ENCODE measurements at places on chromosomes 1 and 21. TPM values are rescaled to one million over a fixed set of nuclear protein-coding genes. Genes with fewer than 3 reads are reported as not detected.

GRCh38 chr1:12056331-12056841 lies 6.7 kb upstream of the TNFRSF8 start:
- DNase-seq, result no peak

DNA sequence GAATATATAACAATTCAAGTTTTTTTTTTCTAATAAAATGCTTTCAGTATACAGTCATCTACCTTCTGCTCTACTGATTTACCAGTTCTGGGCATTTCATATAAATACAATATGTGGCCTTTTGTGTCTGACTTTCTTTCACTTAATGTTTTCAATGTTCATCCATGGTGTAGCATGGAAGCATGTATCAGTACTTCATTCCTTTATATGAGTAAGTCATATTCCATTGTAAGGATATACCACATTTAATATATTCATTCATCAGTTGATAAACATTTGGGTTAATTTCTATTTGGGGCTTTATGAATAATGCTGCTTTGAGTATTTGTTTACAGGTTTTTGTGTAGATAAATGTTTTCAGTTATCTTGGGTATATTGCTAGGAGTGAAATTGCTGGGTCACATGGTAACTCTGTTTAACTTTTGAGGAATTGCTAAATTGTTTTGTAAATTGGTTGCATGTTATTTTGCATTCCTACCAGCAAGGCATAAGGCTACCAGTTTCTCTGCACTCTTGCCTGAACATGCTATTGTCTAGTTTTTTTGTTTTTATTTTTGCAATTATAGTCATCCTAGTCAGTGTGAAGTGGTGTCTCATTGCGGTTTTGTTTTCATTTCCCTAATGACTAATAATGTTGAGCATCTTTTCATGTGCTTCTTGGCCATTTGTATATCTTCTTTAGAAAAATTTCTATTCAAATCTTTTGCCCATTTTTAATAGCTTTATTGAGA lies 206.1 kb downstream of the TM2D1 start:
- no peak for DNase-seq

Gene TSPEAR
- not detected for total RNA-seq

Gene CHIA
- not detected for total RNA-seq

- no peak for DNase-seq
Observed at GRCh38 chr1:7770669-7770996, 463 bp upstream of the VAMP3 start.

- no peak for DNase-seq
Observed at GRCh38 chr1:231786126-231786525, 159.5 kb downstream of the DISC1 start.

DNA sequence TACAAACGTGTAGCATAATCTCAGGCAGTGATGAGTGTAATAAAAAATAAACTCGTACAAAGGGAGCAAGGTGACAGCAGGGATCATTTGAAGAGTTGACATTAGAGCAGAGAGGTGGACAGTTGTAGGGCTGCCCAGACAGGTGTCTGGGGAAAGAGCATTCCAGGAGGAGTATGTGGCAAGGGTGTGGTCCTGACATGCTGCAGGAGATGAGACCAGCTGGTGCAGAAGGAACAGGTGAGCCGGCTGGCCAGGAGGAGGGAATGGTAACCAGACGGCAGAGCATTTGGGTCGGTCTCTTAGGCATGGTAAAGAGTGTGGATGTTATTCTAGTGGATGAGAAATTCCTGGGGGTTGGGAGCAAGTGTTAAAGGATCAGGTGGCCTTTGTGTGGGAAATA lies 306.3 kb downstream of the LMX1A start:
- DNase-seq, result no peak

DNA sequence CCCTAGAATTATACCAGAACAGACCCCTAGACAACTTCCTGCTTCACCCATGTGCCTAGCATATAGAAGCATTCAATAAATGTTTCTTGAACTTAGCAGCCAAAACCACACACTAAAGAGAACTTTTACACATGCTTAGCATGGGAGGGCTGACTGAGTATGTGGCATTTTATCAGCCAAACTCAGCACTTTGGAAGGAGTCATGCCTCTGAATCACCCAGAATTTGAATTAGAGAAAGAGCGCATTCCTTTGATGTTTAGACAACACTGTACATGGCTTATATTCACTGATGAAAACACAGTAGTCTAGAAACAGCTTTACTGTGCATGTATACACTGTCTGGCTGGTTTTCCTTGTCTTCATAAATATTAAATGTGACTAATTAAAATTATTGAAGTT lies 26.1 kb downstream of the SPAG17 start:
- DNase-seq, result peak; percentile 67

DNA sequence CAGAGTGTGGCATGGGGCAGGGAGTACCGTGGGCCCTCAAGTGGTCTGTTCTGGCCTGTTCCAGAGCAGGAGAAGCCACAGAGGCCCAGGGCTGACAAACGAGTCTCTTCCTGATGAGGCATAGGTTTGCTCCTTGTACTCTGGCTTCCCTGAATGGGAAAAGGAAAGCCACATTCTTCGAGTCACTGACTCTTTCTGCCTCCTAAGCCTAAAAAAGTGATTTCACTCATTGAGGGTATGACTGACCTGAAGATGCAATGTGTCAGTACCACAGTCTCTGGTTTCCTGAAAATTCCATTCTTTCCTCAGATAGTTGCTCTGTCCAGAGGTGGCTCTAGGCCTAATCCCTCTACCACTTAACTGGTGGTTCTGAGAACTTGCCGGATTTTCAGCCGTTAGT lies 92.3 kb downstream of the KCNN3 start:
- DNase-seq, result no peak

All from kidney epithelial cell (primary cell).